Anterior cingulate cortex (tissue), 58 donors: ENCODE measurements at places on chromosomes 16 and 17.

DNA sequence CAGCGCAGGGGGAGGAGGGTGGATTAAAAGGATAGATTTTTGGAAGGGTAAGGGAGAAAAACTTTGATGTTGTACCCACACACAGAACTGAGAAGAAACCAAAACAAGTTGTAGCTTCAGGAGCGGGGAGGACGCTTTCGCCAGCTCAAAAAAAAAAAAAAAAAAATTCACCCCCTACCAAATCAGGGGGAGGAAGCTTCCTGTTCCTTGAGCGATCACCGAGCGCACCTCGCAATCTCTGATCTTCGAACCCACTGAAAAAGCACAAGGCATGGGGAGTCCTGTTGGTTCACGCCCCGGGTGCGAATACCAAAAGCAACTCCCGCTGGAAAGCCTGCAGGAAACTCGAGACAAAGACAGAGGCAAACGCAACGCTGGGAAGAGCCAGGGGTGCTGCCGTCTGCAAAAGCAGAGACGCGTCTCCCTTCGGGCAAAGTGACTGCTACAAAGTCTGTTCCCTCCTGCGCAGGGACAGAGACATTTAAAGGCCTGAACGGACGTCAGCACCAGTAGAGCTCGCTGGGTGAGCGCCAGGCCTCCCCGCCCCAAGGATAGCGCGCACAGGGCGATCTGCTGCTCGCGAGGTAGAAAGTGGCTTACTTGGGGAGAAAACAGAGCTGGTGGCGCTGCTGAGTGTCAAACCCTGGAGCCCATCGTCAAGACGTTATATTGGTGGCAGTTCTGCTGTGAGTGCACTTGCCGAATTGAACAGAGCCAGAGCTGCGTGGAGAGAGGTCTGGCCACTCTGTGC lies 190.4 kb downstream of the USP22 start:
- DNase-seq, result no peak

GRCh38 chr17:37553401-37553966 lies 55.7 kb downstream of the SYNRG start:
- no peak for DNase-seq

DNA sequence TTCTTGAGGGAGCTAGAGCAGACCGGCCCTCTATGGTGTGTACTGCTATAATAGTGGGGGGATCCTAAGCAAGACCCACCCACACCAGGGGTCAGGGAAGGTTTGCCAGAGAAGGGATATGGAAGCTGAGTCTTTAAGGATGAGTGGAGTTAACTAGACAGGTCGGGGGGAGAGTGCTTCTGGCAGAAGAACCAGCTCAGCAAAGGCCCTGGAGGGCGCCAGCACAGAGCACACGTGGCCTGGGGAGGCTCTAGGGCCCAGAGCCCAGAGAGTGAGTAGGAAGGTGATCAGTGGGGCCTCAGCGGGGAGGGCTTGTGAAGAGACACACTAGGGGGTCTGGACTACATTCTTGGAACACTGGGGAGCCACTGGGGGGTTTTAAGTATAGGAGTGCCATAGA lies 21.1 kb downstream of the NGFR start:
- no peak for DNase-seq

DNA sequence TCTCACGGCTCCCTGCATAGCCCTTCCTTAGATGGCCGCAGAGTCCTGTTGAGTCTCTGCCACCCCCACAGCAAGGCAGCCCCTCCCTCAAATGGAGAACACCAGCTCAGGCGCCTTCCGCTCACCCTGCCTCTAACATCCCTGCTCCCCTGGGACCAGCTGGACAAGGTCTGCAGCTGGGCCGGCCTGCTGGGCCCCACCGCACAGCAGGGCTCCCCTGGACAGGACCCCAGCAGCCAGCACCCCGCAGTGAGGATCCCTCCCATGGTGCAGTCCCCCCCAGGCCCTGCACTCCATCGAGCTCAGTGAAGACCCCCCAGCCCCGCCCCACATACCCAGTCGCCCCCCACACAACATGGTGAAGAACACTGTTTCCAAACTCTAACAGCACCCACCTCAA lies 10.2 kb downstream of the ATP2A3 start:
- no peak for DNase-seq

DNA sequence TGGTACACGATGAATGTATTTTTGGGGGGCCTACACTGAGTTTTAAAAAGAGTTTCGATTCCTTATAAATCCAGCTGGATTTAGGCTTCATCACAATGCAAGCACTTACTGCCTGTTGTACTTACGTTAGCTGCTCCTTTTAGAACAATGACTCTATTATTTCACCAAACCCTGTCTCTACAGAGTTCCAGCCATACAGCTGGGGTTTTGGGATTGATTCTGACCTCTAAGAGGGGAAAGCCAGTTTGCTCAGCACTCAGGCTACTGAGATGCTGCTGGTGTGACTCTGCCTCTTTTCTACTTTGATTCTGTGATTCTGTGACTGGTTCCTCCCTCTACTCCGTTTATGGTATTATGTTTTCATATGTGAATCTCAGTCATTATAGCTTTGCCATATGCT lies 329.7 kb downstream of the ABCC12 start:
- no peak for DNase-seq

GRCh38 chr16:3935921-3936320 lies 55.4 kb upstream of the CREBBP start:
- DNase-seq, result no peak

GRCh38 chr17:43723697-43724359 lies 34.8 kb downstream of the SOST start:
- DNase-seq, result no peak
